ENCODE measurements at places on chromosomes 16 and 17.

DNA sequence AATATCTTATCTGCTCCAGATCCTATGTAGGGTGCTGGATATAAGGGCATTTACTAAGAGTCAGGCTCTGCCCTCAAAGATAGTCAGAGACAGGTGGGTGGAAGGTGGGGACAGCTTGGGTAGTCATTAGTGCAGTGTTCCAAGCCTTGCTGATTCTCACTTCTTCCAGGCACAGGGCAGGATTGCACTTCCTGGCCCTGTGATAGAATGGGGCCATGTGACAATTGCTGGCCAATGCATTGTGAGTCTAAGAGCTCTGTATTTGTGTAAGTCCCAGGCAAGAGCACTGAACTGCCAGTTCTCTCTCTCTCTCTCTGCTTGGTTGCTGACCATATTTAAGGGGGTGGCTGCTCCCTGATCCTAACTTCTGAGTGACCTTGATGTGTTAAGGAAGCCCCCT, 112.1 kb downstream of the C16orf78 start:
- no peaks in the 10 kb centered on the region for H3K36me3 ChIP-seq
- H3K27me3 ChIP-seq: no peaks in the 10 kb centered on the region
- no peak overlapping the region for H3K4me3 ChIP-seq
- no peak overlapping the region for H3K27ac ChIP-seq

DNA sequence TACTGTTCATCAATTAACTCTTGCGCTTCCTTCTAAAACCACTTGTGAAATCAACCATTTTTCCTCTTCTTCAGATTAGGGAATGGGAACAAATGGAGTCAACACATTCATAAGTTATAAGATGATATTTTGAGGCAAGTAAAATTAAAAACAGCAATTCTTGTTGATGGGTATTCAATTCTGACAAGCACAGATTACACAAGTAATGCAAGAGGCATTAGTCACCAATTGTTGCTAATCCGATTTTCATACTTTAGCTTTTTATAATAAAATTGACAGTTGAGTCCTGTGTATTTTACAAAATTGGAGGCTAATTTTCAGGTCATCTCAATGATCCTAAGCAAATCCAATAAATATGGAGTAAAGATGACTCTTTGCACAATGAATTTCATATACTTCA, 918.4 kb upstream of the SOX9 start:
- no peak overlapping the region for H3K4me3 ChIP-seq
- no peak overlapping the region for H3K27ac ChIP-seq
- no peak for DNase-seq
- H3K36me3 ChIP-seq: no peaks in the 10 kb centered on the region
- H3K4me1 ChIP-seq: no peaks in the 10 kb centered on the region

DNA sequence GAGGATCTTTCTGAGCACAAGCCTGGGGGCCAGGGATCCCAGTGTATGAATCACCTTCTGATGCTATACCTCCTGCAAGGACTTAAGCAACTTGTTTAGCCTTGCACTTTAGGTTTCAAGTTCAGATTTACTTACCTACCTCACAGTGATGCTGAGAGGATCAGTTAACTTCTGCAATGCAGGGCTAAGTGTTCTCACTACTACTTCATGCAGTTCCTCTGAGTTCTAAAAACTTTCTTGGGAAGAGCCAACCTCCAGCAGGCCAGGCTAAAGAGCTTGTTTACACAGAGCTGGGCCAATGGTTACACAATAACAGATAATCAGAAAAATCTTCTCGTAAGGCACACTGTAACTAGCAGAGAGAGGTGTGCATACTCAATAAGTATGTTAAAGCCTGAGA, 13.0 kb downstream of the VEZF1 start:
- no peak for DNase-seq
- no peak overlapping the region for H3K4me3 ChIP-seq
- H3K4me1 ChIP-seq: no peaks in the 10 kb centered on the region
- H3K27ac ChIP-seq: no peak overlapping the region
- peaks cover 49% of the 10 kb centered on the region for H3K36me3 ChIP-seq

DNA sequence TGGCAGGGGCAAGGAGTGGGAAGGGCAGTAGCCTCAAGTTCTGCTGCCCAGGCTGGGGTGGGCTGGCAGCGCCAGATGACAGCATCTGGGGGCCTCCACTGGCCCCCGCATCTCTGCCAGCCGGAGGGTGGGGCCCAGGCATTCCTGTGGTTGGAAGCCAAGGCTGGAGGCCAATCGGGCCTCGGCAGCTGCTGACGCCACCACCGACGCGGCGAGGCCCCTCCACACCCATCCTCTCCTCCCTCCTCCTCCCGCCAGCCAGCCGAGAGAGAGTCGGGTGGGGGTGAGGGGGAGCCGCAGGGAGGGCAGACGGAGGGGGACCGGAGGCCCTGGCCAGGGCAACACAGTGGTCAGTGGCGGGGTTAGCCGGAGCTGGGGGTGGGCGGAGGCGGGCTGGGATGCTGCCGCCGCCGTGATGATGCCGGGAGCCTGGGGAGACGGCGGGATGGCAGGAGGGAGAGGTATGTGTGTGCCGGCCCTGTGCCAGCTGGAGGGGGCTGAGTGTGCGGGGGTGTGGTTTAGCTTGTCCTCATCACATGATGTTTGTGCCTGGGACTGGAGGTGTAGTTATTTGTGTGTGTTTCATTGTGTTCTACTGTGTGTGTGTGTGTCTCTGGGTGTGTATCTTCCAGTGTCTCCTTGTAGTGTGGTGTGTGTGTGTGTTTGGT, 36.6 kb downstream of the ARHGAP23 start:
- H3K27me3 ChIP-seq: no peaks in the 10 kb centered on the region
- no peaks in the 10 kb centered on the region for H3K4me1 ChIP-seq
- no peaks in the 10 kb centered on the region for H3K36me3 ChIP-seq
- DNase-seq: no peak

GRCh38 chr17:76131692-76132573, 9.1 kb downstream of the FOXJ1 start:
- no peaks in the 10 kb centered on the region for H3K27me3 ChIP-seq
- H3K27ac ChIP-seq: no peak overlapping the region
- H3K4me3 ChIP-seq: no peak overlapping the region

GRCh38 chr17:40076591-40076990, 13.8 kb downstream of the THRA start:
- H3K27me3 ChIP-seq: no peaks in the 10 kb centered on the region
- peaks cover 19% of the 10 kb centered on the region for H3K36me3 ChIP-seq
- DNase-seq: no peak
- no peak overlapping the region for H3K27ac ChIP-seq

GRCh38 chr17:34615326-34615725, 35.9 kb downstream of the TMEM132E start:
- H3K27me3 ChIP-seq: peaks cover 4% of the 10 kb centered on the region
- DNase-seq: no peak
- H3K4me1 ChIP-seq: no peaks in the 10 kb centered on the region
- H3K36me3 ChIP-seq: no peaks in the 10 kb centered on the region

DNA sequence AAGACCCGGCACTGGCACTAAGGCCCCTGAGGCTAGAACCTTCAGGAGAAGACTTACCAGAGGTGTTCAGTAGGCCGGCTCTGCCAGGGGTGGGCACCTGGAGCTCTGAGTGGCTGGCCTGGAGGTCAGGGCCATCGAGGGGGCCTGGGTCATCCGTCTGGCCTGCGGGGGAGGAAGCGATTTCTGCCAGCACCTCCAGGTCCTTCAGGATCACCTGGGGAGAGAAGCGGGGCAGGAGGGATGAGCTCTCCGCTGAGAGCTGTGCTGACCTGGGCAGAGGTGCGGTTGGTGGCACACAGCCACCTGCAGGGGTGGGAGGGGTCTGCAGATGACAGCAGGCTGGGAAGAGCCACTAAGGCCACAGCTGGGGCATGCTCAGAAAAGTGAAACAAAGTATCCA, 56.6 kb downstream of the VAC14 start:
- no peaks in the 10 kb centered on the region for H3K4me1 ChIP-seq
- no peaks in the 10 kb centered on the region for H3K36me3 ChIP-seq
- H3K4me3 ChIP-seq: no peak overlapping the region
- H3K27me3 ChIP-seq: no peaks in the 10 kb centered on the region

DNA sequence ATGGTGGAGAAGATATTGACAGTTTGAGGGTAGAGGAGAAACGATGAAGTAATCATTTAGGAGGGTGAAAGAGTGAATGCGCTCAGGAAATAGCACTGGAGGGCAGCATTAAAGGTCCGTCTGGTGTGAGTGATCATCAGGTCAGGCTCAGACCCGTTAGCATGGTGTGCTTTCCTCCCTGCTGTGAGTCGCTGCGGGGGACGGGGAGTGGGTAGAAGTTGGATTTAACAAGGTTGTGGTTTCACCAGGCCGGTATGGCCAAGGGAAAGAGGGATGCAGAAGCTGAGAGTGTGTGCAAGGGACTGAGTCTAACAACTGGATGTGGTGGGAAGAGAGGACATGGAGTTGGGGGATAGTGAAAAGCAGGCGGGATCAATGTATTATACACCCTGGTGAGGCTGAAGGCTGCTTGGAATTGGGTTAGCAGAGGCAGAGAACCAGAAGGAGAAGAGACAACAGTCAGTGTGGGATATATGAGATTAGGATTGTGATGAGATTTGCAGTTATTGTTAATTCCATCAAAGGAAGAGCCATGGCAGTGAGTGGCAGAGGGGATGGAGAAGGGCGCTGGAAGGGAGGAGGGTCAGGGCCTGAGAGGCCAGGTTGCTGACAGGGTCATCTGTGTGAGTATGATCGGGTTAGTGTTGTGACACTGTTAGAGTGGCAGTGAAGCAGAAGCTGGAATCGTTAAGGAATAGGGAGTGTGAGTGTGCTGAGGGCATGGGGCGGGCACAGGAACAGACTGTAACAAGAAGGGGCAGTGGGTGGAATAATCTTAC, 59.0 kb upstream of the TBX2 start:
- no peak for DNase-seq
- H3K27me3 ChIP-seq: no peaks in the 10 kb centered on the region
- H3K27ac ChIP-seq: no peak overlapping the region
- no peaks in the 10 kb centered on the region for H3K36me3 ChIP-seq

DNA sequence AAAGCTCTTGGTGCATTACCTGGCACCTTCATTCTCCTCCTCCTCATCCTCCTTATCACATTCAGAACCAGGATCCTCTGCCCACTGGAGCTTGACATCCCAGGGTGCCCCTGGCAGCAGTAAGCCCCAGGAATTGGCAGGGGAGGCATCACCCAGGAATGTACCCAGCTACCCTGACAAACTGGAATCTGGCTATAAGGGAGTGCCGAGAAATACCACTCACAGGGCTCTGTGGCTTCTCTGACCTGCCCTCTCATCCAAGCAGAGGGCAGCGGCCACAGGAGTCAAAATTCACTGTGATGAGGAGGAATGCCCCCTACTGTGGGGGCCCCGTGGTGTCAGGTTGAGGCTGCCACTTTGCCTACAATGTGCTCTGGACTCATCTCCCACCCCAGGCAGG, 19.6 kb downstream of the MPP3 start:
- H3K36me3 ChIP-seq: no peaks in the 10 kb centered on the region
- no peaks in the 10 kb centered on the region for H3K4me1 ChIP-seq
- no peak for DNase-seq
- H3K27ac ChIP-seq: no peak overlapping the region
- no peak overlapping the region for H3K4me3 ChIP-seq
- peaks cover 3% of the 10 kb centered on the region for H3K27me3 ChIP-seq

DNA sequence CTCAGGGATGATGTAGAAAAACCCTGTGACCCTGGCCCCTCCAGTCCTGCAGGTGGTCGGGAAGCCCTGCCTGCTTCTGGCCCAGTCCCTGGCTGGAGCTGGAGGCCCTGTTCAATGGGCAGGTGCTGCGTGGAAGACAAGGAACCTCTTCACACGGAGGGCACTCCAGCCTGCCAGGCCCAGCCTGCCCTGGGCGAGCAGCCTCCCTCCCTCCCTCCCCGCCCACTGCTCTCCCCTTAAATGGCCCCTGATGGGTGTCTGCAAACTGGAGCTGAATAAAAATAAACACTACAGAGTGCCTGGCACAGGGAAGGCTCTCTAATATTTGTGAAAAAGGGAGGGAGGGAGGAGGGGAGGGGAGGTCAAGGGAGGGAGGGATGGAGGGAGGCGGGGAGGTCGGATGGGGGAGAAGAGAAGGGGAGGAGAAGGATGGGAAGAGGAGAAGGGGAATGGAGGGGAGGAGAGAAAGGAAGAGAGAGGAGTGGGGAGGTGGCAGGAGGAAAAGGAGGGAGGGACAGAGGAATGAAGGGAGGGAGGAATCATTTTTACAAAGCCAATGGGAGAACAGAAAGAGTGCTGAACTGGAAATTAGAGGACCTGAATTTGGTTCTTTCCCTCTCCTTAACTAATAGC, 222.8 kb upstream of the TNRC6C start:
- H3K36me3 ChIP-seq: no peaks in the 10 kb centered on the region
- DNase-seq: no peak
- H3K4me1 ChIP-seq: no peaks in the 10 kb centered on the region
- no peak overlapping the region for H3K4me3 ChIP-seq

Data from CD8-positive, alpha-beta memory T cell (primary cell).